ENCODE measurements at places on chromosomes 6 and 20.

- DNase-seq, result no peak
Measured at GRCh38 chr6:4914420-4915159, 89.2 kb downstream of the RPP40 start.

DNA sequence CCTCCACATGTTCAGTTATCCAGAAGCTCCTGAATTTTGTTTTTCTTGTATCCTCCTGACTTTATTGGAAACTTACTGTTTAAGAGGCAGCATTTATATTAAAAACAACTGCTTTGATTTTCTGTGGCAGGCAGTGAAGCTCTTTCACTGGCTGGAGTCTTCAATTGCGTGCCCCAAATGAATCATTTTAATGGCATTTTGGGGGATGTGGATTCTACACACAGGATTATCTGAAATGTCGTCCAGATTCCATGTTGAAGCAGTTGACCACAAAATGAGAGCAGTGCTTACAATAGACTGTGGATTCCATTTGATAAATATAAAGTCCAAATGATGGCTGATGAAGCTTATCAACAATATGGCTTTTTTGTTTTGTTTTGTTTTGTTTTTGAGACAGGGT is 41.0 kb upstream of the HIVEP1 start:
- DNase-seq, result no peak

- DNase-seq, result peak; percentile 45
Measured at GRCh38 chr6:85449818-85450759, at the start of gene NT5E. Gene NT5E (plus strand): TSS chr6:85450083. CDS start chr6:85450140, 57 bp downstream.

DNA sequence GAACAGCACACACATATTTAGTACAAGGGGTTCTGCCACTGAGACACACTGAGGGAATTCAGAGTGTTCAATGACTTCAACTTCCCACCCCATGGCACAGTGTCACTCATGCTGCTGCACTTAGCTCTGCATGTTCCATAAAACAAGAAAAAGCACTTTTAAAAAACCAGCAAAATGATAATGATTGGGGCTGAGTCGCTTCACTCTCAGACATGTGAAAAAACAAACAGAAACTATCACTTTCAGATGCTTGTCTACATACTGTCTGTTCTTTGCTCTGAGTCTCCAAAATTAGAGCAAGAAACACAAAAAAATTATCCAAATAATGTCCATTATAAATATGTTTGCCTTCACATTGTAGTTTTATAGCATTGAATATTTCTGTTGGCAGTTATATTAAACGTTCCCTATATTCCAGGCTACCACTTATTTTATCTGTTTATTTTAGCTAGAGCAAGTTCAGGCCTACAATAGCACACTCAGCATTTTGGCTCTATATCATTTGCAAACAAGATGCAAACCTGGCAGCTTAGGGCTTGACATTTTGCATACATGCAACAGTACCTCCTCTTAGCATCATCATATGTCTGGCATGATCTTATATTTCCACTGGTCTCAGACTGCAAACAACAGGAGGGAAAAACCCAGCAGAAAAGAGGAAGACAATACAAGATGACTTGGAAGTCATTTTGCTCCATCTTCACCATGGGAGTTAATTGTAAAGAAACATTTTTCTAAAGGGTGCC is 398.8 kb downstream of the HACE1 start:
- no peak for DNase-seq

- DNase-seq, result no peak
Measured at GRCh38 chr6:3803627-3804468, 45.3 kb upstream of the FAM50B start.

GRCh38 chr6:109039795-109040194 is 54.9 kb downstream of the SESN1 start:
- no peak for DNase-seq

GRCh38 chr20:17873410-17874270 is 95.0 kb downstream of the SNX5 start:
- DNase-seq, result peak; percentile 56

- no peak for DNase-seq
Measured at GRCh38 chr6:109454496-109455436, 806 bp downstream of the MICAL1 start.

DNA sequence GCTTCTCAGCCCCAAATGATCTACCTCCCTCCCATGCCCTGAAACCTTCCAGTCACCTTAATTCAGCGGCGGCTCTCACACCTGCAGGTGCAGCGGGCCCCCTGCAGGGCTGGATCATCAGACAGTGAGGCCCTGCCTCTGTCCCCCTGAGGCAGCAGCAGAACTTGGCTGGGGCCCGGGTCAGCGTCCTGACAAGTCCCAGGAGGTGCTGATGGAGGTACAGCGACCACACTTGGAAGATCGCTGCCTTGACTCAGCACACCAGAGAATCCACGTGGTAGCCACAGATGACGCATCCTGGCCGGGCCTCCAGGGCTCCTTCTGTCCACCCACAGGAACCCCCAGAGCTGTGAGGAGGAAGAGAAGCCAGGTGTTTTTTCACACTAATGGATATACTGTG is 116.4 kb upstream of the THBS2 start:
- no peak for DNase-seq

DNA sequence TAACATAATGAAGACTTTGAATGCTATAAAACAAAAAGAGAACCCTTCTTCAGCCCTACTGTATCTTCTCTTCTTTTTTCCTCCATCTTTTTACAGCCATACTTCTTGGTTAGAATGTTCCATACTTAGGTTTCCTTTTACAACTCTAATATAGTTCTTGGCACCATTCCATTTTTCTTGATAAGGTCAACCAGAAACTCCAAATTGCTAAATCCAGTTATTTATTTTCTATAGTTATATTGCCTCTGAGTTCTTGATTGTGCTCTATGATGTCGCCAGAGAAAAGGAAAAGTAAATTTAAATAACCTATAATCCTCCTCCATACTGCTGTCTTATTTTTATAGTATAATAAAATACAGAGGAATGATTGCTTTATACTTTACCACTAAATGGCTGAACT is 26.7 kb upstream of the COL10A1 start:
- DNase-seq, result no peak

- no peak for DNase-seq
Measured at GRCh38 chr6:28945349-28945748, 21.6 kb upstream of the TRIM27 start.

DNA sequence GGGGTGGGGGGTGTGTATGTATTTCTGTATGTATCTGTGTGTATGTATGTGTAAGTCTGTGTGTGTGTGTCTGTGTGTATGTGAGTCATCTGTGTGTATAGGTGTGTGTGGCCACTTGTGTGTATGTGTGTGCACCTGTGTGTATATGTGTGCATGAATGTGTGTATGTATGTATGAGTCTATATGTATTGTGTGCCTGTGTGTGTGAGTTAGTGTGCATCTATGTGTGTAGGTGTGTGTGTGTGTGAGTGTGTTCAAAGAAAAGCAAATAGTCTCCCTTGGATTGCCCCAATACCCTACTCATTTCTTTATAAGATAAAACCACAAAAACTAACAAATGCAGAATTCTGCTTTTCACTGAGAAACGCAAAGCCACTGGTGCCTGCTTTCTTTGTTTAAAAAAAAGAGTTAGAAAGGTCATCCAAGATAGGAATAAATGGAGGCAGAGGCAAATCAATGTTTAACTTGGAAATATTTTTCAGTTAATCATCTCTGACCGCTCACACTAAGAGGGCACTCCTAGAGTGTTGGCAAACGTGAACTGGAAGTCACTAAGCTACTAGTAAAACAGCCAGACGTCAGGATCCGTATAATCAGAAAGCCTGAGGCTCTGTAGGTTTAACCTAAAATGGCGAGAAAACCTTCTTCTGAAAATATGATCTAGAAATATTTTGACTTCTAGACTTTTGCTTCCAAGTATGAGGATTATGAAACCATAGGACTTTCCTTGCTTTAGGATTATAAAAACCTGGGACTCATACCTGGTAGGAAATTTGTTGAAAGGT is 37.4 kb upstream of the JAG1 start:
- no peak for DNase-seq

DNA sequence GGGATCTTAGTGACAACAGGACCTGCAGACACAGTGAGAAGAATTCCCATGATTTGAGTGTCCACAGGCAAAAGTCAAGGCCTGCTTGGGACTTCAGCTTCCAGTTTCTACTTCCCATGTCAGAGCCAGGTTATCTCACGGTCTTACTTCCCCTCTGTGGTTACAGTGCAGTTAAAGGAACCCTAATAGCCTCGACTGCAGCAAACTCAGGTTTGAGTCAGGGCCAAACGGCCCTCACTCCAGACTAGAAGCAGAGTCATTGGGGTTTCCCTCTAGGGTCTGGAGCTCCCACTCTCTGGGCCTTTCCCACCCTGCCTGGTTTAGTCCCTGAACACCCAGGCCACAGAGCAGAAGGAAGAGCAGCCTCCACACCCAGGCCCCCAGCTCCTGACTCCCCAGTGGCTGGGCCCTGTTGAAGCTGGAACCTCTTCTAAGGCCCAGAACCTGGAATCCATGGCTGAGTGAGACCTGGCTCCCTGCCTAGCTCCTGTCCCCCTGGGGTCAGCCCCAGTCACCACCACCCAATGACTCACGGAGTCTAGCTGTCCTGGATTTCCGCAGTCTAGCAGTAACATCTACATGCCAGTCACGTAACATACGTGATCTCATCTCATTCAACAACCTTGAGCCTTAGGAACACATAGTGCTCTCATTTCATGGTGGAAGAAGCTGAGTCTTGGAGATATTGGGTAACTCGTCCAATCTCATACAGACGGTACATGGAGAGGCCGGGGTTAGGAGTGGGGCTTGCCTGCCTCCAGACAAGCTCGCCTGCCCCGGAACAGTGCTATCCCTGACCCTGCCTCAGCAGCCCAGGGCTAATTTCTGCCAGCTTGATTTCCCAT is 9.2 kb upstream of the GHRH start:
- no peak for DNase-seq

- DNase-seq, result no peak
Measured at GRCh38 chr6:42411406-42411805, 40.3 kb downstream of the TRERF1 start.

GRCh38 chr6:87287251-87287650 is 35.1 kb upstream of the SMIM8 start:
- DNase-seq, result no peak

DNA sequence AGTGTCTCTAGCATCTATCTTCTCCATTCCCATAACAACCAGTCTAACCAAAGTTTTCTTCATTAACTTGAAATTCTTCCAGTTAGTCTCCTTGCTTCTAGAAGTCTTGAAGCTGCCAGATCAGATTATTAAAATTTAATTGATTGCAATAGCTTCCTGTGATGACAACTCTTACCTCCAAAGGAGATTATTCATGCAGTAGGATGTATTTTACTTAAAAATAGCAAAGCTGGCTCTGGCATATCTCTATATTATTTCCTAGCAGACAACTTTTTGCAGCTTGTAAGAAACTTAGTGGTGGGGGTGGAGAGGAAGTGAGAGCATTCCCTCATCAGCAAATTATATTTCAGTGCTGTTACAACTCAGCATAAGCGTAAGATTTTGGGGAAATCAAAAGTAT is 290.4 kb downstream of the GRIK2 start:
- no peak for DNase-seq

GRCh38 chr6:14645221-14645620 is 527.6 kb downstream of the CD83 start:
- no peak for DNase-seq

- DNase-seq, result no peak
Measured at GRCh38 chr20:7151676-7152470, 384.4 kb downstream of the BMP2 start.

DNA sequence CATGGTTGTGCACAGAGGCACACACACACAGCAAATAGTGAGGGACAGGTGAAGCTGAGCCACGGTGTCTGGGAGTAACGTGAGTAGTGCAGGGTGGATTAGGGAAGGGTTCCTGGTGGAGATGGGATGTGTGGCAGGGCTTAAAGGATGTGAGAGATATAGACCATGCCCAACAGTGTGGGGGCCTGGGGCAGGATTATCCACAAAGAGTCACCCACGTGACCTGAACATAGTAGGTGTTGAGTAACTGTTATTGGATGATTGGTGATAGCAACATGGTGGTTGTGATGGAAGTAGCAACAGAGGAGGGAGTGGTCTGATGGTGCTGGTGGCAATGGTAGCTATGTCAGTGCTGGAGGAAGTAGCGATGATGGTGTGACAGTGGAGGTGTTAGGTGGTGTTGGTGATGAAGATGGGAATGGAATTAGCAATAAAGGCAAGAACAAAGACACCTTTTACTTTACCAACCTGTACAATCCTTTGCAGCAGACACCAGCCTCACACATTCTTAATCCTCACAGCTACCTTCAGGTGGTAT is 135.1 kb downstream of the MRPL14 start:
- no peak for DNase-seq

GRCh38 chr20:51402201-51402600 is 140.3 kb downstream of the NFATC2 start:
- no peak for DNase-seq

DNA sequence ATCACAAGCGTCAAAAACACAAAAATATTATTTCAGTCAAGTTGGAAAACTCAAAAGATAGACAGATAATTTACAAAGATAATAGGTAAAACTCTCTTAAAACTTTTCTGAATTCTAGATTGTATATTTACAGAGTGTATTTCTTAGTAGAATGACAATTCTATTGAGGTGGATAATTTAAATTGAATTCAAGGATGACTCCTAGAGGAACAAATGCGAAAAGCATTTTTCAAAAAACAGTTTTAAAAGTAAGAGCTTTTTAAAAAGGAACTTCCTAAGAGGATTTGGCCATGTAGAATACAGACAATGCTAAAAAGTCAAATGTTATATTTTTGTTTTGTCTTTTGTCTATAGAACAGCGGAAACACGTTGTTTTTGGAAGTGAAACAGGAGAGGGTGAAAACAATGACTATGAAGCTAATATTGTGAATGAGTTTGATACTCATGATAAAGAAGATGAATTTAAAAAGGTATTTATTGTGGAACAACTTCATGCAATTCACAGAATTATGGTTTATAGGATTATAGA is 90.1 kb downstream of the DNAH8 start:
- no peak for DNase-seq

DNA sequence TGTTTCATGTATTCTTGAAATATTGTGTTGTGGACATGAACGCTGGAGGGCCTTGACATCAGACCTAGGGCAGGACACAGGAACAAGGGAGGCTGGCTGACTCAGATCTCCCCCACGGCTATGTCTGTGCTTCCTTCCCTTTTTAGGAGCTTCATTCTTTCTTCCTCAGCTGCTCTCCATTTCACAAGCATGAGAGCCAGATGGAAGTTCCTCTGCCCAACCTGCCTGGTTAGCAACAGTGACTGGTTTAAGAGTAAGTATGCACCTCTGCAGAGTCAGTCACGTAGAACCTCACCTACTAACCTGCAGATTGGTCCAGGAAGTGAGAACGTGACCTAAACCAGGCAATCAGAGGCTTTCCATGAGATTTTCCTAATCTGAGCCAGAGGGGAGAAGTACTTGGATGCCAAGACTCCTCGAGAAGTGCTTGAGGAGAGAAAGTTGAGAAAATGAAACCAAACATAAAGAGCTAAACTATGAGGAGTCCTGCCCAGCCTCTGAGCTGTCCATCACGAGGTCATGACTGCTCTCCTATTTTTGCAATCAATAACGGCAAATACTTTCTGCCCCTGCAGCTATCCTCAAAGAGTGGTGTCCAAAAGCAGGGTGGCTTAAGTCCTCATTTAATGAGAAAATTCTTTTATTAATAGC is 465.2 kb upstream of the CITED2 start:
- no peak for DNase-seq

- DNase-seq, result no peak
Measured at GRCh38 chr6:54299542-54300269, 8.5 kb upstream of the TINAG start.

GRCh38 chr6:33166811-33167210 is 25.5 kb downstream of the COL11A2 start:
- no peak for DNase-seq
